ENCODE measurements at places on chromosomes 11 and 22.

GRCh38 chr22:33303099-33303498 is 244.9 kb upstream of the SYN3 start:
- no peak for DNase-seq

- DNase-seq: no peak
Measured at GRCh38 chr22:36977401-36977861, 41.8 kb downstream of the TST start.

- DNase-seq: no peak
Measured at GRCh38 chr11:122978299-122978620, 3.4 kb downstream of the BSX start.

- no peak for DNase-seq
Measured at GRCh38 chr11:26323837-26324236, 8.1 kb upstream of the ANO3 start.

GRCh38 chr22:19082793-19083192 is 39.4 kb downstream of the DGCR2 start:
- no peak for DNase-seq

DNA sequence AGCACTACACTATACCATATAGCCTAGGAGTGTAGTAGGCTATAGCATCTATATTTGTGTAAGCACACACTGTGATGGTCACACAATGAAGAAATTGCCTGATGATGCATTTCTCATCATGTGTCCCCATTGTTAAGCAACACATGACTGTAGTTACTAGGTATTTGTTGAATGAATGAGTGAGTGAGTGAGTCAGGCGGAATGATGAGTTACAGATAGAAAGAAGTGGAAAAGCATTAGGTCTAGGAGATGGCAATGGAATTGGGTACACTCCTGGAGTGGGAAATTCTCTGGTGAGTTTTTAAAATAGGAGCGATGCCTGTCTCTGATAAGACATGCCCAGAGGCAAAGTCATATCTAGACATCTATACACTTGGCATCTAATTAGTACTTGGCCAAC is 160.5 kb upstream of the TBCEL start:
- DNase-seq: no peak

- DNase-seq: no peak
Measured at GRCh38 chr11:117806846-117807245, 9.8 kb upstream of the DSCAML1 start.

- DNase-seq: no peak
Measured at GRCh38 chr11:79465160-79465559, 24.3 kb upstream of the TENM4 start.

- DNase-seq: no peak
Measured at GRCh38 chr11:33642461-33643166, 58.0 kb downstream of the C11orf91 start.

DNA sequence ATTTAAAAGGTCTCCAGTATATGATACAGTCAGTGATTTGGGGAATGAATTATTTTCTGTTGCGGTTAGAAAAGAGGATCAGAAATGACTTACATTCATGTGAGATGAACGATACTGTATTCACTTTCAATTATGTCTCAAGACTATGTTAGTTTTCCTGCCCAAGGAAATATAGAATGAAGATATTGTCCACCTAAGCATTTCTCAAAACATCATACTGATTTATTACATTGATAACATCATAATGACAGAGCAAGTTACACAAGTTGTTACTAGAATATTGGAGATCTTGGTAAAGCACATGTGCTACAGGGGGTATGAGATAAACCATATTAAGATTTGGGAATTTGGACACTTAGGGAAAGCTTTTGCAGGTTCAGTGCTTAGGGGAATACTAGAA is 67.8 kb upstream of the OR9G4 start:
- DNase-seq: no peak

DNA sequence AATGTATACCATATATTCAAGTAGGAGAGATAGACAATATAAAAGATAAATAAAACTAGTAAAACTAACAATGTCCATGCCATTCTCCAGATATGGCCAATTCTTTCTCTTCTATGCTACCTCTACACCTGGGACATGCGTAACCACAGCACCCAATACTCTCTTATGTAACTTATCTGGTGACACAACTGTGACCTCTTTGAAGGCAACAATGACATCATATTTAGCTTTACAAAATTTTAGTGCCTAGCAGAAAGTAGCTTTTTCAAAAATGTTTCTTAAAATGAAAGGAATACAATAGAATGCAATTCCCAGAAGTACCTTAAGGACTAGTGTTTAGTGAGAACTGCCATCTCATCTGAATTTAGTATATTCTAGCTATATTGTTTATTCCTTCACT is 36.8 kb downstream of the CDON start:
- DNase-seq: no peak

- peak; percentile 83 for DNase-seq
Measured at GRCh38 chr11:19320827-19321226, 80.1 kb upstream of the E2F8 start.

- no peak for DNase-seq
Measured at GRCh38 chr11:107446822-107447431, 10.7 kb downstream of the CWF19L2 start.

- DNase-seq: peak; percentile 34
Measured at GRCh38 chr11:77381729-77382665, 80.5 kb upstream of the GDPD4 start.

GRCh38 chr11:111749646-111750045 is 16.5 kb downstream of the PPP2R1B start:
- no peak for DNase-seq
